NCI-H526 (cell line): ENCODE measurements at places on chromosomes 7 and 10.

DNA sequence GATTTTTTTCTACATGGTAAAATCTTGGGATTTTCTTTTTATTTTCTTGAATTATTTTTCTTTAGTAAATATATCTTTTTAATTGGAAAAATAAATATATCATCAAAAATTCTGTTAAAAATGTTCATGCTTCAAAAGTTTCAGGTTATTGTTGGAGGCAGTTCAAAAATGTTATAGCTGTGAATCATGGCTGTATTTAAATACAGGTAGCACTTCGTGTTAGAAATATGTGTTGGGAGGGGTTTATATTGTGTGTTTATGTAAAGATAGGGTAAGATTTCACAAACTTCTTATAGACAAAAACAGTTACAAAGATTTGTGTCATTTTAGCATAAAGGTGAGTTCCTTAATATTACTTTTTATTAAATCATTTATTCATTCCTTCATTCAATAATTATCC is 60.4 kb downstream of the HDAC9 start:
- DNase-seq: no peak

GRCh38 chr7:48518092-48518491 is 346.8 kb downstream of the ABCA13 start:
- DNase-seq: no peak

- DNase-seq: no peak
These were observed 110.9 kb upstream of the HDAC9 start for GRCh38 chr7:18384491-18385143.

DNA sequence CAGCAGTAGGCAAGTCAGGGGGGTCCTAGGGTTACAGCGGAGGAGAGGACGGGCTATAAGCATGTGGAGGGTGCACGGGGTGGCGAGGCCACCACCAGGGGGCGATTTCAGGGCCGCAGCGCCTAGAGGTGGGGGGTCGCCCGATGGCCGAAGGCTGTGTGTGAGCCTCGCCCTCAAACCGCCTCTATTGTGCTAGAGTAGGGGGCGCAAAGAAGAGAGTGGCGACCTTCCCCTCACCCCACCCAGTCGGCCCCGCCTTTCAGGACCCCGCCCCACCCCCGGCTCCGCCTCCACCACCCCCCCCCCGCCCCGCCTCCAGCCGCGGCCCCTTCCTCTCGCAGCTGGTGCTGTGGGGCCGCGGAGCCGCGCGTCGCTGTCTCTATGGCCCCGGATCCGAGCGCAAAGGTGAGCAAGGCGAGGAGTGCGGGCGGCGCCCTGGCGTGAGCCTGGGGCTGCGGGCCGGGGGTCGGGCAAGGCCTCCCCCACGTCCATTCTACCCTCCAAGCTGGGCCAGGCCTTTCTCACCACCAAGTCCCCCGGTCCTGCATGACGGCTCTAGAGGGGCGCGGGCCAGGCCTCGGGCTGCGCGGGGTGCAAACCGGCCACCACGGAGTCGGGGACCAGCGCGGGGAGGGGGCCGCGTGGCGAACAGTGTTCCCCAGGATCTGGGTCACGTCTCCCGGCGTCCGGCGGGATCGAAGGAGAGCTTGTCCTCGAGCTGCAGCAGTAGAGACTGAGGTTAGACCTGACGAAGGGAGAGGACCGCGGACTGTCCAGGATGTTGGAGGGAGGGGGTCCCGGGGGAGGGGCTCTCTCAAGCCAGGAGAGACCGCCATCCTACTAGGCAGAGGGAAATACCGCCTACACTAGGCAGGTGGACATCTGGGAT is at the start of gene SEMA4G:
TSS of gene SEMA4G (plus strand) at position 318 of the 889 bp plus-strand sequence. CDS start 3,409 bp downstream, outside the sequence.
- DNase-seq: peak; percentile 66

DNA sequence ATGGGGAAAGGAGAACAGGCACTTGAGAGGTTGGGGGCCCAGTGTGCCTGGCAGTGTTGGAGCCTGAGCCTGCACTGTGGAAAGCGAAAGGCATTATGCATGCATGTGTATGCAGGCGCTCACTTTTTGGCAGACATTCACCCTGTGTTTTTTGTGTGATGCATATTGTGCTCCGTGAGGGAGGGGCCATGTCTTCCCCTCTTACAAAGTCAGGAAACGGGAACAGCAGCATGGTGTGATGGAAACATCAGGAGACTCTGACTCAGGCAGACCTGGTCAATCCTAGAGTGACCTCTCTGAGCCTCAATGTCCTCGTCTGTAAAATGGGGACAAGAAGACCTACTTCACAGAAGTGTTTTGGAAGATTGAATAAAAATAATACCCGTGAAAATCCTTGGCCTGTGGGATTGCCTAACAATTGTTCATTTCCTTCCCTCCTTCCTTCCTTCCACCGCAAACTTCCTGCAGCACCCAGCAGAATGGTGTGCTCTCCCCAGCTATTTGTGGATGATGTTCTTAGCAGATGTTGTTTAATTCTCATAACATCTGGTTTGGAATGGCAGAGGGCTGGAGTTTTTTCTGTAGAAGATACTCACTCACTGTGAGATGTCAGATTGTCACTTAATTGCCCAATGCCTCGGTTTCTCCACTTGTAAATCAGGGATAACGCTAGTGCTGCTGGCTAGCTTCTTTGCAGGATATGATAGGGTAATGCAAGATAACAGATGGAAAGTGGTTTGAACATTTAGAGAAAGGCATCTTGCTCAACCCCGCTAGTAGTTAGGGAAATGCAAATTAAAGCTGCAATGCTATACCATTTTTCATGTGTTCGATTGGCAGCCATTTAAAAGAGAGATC is 39.8 kb downstream of the CDH23 start:
- DNase-seq: no peak

GRCh38 chr10:13587391-13587790 is 626 bp downstream of the PRPF18 start:
- DNase-seq: no peak

- no peak for DNase-seq
These were observed 49.6 kb downstream of the KAT6B start for GRCh38 chr10:74875966-74876365.

DNA sequence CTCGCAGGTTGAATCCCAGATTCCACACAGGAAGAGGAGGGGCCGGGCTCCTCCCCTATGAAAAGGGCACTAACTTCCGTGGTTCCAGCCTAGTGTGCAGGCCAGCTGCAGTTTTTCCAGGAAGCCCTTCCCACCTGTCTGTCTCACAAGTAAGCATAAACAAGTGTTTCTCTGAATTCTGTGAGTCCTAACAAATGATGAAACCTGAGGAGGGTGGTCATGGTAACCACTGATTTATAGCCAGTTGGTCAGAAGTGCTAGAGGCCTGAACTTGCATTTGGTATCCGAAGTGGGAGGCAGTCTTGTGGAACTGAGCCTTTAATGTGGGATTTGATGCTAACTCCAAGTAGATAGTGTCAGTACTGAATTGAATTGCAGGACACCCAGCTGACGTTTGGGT is 54.7 kb upstream of the STEAP4 start:
- no peak for DNase-seq

DNA sequence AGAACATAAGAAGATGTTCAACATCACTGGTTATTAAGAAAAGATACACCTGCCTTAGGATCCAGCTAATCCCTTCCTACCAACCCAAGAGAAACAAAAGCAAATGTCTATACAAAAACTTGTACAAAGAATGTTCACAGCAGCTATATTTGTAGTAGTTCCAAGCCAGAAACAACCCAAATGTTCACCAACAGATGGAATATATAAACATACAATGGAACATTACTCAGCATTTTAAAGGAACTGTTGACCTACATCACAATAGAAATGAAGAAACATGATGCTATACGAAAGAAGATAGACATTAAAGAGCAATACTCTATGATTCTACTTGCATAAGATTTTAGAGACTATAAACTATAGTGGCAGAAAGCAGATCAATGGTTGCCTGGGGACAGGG is 149.4 kb downstream of the ZNF438 start:
- no peak for DNase-seq

GRCh38 chr10:119420950-119421875 is 121.3 kb downstream of the RGS10 start:
- DNase-seq: no peak

GRCh38 chr7:20312562-20312961 is 18.1 kb upstream of the ITGB8 start:
- no peak for DNase-seq

DNA sequence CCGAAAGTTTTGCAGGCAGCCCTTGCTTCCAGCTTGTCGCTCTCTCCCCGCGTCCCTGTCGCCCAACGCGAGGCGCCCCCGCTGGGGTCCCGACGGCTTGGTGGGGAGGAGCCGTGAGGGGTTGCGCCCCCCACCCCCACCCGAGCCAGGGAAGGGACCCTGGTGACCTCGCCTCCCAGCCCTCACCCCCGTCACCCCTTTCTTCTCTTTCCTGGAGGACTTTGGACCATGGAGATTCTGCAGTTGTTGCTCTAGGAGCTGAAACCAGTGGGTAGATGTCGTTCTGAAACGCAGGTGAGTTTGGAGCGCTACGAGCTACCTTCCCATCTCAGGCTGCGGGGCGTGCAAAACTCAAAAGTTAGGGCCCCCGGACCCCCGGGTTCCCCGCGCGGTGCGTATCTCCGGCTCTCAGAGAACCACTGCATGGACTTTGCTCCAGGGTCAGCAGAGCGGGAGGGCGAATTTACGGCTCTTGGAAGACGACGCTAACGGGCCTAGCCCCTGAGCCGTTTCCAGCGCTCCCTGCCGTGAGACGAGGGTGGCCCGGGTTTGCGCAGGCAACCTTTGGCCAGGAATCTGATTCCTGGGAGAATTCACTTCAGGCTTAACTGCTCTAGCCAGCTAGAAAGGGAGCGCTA is 684 bp upstream of the ATXN7L1 start:
- DNase-seq: peak; percentile 74

GRCh38 chr7:157014635-157015555 is 4.4 kb upstream of the MNX1 start:
- DNase-seq: no peak

- no peak for DNase-seq
These were observed 15.3 kb downstream of the HNRNPA2B1 start for GRCh38 chr7:26185131-26185843.

- DNase-seq: no peak
These were observed 124.9 kb downstream of the ARHGAP12 start for GRCh38 chr10:31803606-31804351.

GRCh38 chr10:123382491-123382890 is 228.3 kb downstream of the BUB3 start:
- no peak for DNase-seq

DNA sequence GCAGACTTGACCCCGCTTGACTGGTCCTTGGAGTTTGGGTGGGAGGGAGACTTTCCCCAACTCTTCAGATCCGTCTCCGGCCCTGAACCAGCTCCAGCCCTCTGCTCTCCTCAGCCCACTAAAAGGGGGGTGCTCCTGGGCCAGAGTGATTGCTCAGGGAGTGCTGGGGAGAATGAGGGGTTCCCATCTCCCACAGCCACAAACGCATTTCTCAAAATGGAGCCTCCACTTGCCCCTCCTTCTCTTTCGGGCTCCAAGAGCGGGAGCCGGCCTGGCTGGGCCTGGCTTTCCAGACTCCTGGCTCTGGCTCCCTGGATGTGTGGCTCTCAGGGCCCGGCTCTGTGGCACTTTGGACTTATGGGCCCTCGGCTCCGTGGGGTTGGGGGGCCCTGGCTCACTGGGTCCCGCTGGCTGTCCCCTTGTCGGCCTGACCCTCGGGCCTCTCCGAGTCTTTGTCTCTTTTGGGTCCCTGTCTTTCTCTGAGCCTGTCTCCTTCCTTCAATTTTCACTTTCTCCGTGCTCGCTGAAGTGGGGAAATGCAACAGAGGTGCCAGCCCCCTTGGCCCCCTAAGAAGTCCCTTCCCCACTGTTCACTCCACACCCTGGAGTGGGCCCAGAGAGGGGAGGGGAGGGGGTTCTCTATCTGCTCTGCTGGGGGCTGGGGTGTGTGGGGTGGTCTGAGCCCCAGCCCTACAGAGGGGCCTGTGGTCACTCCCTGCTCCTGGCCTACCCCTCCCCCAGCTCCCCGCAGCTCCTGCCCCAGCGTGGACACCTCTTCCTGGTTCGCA is 713 bp downstream of the LZTS2 start:
- peak; percentile 41 for DNase-seq

DNA sequence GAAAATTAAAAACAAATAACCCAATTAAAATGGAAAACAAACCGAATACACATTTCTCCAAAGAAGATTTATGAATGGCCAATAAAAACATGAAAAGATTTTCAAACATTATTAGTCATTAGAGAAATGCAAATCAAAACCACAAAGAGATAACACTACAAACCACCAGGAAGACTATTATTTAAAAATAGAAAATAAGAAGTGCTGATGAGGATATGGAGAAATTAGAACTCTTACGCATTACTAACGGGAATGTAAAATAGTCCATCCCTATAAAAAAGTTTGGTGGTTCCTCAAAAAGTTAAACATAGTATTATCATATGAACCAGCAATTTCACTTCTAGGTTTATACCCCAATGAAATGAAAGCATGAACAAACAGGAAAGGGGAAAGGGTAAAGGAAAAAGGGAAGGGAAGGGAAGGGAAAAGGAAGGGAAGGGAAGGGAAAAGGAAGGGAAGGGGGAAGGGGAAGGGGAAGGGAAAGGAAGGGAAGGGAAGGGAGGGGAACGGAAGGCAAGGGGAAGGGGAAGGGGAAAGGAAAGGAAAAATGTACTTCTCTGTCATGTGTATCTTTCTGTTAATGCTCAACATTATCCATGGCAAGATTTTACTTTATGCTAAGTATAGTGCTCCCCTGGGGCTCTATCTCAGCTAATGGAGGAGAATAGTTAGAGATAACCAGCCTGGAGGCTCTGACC is 125.3 kb upstream of the RSU1 start:
- DNase-seq: no peak

GRCh38 chr10:28811639-28812349 is 134.5 kb downstream of the BAMBI start:
- no peak for DNase-seq

GRCh38 chr10:323651-324293 is 188.5 kb downstream of the ZMYND11 start:
- no peak for DNase-seq

DNA sequence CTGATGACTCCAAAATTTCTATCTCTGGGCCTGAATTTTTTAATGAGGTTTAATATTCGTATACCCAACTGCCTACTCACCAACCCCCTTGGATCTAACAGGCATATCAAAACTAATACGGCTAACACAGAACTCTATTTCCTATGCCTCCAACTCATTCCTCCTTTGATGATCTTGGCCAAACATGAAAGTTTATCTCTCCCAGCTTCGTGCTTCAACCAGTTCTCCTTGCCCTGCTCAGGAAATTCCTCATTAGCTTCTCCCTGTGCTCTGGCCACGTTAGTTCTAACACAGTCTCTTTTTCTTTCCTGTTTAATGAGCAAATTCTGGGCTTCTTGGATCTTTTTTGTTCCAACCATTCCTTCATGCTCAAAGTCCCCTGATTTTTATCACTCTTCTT is 138.9 kb upstream of the PTN start:
- no peak for DNase-seq

DNA sequence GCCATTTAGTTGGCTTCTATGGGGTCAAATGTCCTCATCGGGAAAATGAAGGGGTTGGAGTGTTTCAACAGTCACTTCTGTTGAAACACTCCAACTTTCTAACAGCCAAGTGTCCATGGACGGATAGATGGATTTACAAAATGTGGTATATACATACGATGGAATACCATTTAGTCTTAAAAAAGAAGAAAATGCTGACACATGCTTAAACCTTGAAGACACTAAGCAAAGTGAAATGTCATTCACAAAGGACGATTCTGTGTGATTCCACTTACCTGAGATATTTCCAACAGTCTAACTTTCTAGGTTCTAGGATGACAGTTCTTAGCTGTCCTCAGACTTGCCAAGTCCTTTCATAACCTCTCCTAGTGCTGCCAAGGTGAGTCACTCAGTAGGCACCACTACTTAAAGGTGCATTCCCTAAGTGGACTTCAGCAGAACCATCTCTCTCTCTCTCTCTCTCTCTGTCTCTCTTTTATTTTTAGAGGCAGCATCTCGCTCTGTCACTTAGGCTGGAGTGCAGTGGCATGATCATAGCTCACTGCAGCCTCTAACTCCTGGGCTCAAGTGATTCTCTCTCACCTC is 69.0 kb downstream of the DENND2A start:
- no peak for DNase-seq

GRCh38 chr10:33377658-33378025 is 43.2 kb upstream of the NRP1 start:
- no peak for DNase-seq
